GOT3 (cell line): ENCODE measurements at places on chromosomes 2 and 18.

DNA sequence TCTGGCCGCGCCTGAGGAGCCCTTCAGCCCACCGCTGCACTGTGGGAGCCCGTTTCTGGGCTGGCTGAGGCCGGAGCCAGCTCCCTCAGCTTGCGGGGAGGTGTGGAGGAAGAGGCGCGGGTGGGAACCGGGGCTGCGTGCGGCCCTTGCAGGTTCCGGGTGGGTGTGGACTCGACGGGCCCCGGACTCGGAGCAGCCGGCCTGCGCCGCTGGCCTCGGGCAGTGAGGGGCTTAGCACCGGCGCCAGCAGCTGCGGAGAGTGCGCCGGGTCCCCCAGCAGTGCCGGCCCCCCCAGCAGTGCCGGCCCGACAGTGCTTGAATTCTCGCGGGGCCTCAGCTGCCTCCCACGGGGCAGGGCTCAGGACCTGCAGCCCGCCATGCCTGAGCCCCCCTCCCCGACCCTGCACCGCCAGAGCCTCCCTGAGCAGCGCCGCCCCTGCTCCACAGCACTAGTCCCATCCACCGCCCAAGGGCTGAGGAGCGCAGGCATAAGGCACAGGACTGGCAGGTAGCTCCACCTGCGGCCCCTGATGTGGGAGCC lies 534.2 kb downstream of the ZNF804A start:
- DNase-seq: no peak

- DNase-seq: no peak
Observed at GRCh38 chr2:76330865-76331264, 620.1 kb upstream of the GCFC2 start.

DNA sequence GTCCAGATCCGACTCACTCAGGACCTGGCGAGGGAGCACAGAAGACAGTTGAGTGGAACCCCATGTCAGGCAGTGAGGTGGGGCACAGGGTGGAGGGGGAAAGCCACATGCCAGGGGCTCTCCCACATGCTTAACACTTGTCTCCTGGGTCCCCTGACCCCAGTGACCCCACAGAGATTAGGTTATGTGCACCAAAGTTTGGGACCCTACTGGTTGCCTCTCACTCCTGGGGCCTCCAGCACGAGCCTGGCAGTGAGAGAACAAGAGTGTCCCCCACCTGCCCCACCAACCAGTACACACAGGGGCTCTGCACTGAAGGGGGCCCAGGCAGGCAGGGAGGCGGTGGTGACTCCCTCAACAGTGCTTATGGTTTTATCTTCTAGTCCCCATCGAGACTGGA lies 58.3 kb downstream of the CIB4 start:
- DNase-seq: no peak

DNA sequence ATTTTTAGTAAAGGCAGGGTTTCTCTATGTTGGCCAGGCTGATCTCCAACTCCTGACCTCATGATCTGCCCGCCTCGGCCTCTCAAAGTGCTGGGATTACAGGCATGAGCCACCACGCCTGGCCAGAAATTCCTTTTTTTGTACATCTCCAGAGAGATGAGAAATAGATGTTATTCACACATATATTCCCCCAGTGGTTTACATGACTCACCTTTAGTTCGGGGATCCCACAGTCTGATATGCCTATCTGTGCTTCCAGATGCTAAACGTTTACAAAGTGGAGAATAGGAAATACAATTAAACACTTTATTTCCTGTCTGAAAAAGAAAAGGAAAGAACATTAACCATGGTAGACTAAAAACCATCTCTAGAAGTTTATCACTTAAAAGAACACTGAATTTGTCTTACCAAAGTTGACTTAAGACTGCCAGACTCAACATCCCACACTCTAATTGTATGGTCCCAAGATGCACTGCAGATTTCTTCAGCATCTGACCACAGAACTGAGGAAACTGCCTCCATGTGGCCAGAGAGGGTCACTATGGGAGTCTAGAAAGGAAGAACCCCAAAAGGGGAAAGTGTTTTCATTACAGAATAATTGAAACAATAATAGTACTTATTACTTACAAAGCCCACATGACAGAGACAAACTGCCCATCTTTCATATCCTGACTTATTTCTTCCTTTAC lies 12.6 kb upstream of the ICA1L start:
- no peak for DNase-seq

- DNase-seq: no peak
Observed at GRCh38 chr2:176385838-176386237, 116.6 kb downstream of the MTX2 start.

- no peak for DNase-seq
Observed at GRCh38 chr2:101017371-101017770, 15.3 kb downstream of the RPL31 start.

DNA sequence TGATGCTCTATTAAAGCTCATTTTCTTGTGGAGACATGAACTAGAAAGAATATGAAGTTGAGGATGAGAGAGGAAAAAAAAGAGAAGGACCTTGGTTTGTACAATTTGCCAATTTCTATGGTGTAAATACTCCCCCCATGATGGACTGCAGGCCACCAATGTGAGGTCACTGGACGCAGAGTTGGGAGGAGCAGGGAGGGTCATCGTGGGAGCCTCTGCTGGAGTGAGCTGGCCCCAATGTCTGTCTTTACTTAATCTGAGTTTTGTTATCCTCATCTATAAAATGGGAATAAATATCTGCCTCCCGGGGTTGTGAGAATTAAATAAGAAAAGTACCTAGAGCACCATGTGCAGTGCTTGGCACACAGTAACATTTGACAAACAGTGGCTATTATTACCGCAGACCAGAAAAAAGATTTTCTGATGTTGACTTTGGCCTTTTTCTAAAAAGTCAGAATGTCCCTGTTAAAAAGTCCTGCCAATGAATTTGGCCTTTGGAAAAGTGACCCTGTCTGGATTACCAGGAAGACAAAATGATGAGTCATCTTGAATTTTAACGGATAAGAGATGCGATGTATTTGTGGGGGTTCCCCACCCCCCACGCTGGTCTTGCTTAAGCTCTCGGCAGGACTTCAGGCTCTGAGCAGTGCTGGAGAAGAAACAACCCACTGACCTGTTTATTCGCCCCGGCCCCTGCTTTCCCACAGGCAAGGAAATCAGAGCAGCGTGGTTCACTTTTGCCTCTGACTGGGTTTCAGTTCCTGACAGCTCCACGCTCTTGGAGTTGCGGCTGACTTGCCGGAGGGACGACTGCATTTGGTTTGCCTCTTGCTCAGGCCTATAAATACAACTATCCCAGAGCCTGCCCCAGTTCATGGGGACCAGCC lies 50.3 kb upstream of the FOSL2 start:
- DNase-seq: no peak

- no peak for DNase-seq
Observed at GRCh38 chr2:71605781-71606241, 152.4 kb downstream of the DYSF start.

DNA sequence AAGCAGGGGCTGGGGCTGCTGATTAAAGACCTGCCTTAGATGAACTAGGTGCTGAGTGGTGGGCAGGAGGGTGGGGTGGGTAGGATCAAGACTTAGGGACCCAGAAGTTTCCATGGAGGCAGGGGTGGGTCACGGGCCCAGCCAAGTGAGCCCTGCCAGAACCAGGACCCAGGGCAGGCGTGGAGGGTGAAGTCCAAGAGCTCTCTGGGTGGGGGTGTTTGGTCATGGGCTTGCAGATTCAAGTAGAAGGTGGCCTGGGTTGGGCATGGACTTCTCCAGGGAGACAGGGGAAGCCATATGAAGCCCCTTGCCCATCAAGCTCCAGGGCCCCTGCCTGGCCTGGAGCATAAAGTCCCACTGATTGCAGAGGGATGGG lies 168.8 kb downstream of the SMAD7 start:
- no peak for DNase-seq

- no peak for DNase-seq
Observed at GRCh38 chr2:189369566-189369965, 71.7 kb upstream of the WDR75 start.

GRCh38 chr2:16204886-16205620 lies 264.7 kb downstream of the MYCN start:
- DNase-seq: no peak

GRCh38 chr18:79510046-79510685 lies 114.4 kb downstream of the NFATC1 start:
- no peak for DNase-seq

DNA sequence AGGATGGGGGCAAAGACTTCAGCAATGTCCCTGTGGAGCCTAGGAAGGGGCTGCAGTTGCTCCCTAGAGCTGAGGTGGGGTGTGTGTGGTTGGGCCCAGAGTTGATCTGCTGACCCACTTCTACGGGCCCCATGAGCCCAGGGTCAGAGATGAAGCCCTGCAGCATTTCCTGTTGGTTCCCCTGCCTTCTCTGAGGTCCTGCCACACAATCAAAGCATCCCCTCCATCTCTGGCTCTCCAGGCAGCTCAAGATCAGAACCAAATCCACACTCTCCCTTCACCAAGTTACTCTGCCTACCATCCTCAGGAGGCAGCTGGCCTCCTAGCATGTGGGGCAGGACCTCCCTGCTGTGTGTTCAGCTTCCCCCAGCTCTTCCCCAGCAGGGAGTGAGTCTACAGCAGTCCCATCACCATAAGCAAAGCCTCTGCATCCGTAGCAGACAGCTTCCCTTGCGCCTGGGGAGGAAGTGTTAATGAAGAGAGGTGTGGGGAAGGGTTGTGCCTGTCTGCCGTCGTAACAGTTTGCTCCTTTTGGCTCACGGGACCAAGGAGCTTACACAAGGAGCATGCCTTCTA lies 26.9 kb downstream of the TMEM247 start:
- no peak for DNase-seq

DNA sequence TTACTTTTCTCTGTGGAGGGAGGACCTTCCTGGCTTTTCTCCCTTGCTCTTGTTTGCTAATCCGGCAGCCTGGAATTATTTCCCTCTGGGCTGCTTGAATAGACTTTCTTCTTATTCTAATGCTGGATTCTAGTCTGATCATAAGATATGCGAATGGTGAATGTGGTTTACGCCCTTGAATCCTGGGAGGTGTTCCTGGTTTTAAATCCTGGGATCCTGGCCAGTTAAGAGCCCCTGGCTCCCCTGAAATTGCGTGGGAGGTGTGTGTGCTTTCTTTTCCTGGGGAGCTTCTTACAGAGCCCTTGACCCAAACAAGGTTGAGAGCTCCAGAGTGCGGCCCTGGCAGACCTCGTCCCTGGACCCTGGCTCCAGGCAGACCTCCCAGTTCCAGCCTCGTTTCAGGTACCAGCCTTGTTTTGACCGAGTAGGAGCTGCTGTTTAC lies 2.8 kb downstream of the SH3BP4 start:
- DNase-seq: no peak

DNA sequence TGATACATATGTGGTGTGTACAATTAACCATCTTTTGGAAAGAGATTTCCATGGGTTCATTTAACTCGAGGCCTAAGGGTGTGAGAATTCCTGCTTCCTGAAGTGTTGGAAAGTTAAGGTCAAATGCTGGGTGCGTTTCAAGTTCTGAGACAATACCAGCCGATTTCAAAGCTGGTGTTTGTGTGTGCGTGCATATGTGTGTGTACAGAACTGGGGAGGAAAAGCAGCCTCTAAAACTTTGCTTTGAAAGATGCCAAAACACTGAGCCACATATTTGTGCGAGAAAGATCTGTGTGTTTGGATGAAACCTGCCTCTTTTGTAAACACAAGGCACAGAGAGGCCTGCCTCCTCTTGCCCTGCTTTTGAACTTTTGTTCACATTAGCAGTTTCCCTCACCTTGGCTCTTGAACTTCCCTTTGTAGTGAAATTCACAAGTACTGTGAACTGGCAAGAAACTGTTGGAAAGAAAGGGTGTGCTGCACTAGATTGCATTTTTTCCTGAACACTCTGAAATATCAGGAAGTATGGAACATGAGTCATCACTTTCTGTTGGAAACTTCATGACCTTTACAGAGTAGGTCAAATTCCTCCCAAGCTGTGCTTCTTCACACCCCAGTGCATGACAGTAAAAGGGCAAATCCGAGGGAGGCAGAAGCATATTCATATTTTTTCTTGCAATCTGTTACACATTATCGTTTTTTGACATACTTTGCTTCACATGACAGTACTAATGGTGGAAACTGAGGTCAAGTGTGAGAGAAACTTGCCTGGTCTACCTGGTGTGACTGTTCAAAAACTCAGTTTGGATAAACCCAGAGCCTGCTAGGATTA lies 20.0 kb upstream of the CAVIN2 start:
- DNase-seq: no peak

DNA sequence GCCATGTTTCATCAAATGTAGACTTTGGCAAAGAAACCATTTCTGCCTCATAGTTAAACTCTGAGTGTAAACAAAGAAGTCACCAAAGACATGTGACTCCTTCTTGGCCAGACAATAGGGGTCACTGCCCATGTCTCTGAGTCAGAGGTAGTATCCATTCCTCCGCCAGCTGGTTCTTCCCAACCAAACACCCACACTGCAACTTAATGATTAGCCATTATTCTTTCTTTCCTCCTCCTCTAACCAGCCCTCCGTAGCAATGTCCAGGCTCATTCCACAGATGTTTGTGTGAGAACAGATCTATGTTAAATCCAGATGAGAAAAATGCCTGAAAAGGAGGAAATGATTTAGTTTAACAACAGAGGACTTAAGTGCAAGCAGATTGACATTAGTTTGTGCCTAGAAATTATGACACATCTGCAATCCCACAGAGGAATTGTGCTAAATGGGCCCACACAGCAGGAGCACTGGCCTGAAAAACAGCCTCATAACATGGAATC lies 127.9 kb upstream of the SH3BP4 start:
- DNase-seq: peak; percentile 16

DNA sequence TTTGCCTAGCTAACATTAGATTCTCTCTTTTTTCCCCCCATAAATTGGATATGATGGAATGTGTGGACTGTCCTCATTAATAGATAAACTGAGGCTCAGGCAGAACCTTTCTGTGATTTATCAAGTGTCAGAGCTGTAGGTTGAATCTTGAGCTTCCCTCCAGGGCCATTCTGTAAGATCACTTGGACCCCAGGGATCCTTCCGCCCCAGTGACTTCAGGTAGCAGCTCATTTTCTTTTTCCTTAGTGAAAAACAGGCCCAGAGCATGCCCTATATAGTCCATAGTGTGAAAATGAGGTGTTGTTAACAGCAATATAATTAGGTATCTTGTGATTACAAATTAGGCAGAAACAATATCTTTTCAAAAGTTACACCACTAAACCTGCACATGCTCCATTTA lies 269.7 kb downstream of the ZNF385B start:
- no peak for DNase-seq

- no peak for DNase-seq
Observed at GRCh38 chr2:71346065-71346464, 14.5 kb downstream of the ZNF638 start.

GRCh38 chr2:202442882-202443281 lies 66.8 kb downstream of the BMPR2 start:
- DNase-seq: no peak

DNA sequence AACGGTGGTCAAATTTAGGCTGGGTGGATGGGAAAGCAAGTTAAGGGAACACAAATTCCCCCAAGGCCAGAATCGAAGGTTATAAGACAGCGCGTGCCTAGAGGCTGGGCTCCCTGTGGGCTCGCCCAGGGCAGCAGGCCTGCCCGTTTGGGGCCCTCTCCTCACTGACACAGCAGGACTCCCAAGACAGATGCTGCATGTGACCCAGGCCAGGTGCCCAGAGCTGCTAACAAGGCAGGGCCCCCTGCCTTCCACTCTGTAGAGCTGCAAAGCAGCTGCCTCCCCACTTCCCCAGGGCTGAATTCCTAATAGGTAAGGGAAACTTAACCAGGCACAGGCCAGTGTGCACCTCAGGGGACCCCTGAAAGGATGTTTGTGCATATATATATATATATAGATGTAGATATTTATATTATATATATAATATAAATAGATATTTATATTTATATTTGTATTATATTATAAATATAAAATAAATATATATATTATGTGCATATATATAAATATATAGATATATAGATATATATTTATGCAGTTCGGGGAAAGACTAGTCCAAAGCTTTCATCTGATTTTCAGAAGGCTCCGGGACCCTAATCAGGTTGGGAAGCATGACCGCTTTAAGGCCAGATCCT lies 43.7 kb downstream of the TMEM37 start:
- no peak for DNase-seq

GRCh38 chr2:134260713-134261112 lies 6.8 kb downstream of the MGAT5 start:
- DNase-seq: no peak
